ENCODE measurements at places on chromosomes 3 and 15.

GRCh38 chr3:128073807-128074206, 21.6 kb downstream of the SEC61A1 start:
- DNase-seq = no peak

DNA sequence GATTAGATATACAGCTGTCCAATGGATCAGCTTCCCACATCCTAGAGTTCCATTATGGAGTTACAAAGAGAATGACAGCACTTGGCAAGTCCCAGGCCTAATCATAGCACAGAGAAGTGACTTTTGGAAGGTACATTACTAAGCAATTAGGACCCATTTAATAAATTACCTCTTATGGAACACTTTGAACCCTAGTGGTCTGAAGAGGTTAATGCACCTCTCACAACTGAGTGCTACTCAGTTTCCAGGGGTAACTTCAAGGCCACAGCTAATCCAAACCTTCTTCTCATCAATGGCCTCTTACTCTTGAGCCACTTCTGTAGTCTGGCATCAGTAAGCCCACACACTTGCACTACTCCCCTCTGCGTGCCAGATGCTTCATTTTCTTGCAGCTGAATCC, 34.9 kb upstream of the MEIS2 start:
- DNase-seq = no peak

- no peak for DNase-seq
Measured at GRCh38 chr15:70474471-70475406, 288.6 kb downstream of the UACA start.

DNA sequence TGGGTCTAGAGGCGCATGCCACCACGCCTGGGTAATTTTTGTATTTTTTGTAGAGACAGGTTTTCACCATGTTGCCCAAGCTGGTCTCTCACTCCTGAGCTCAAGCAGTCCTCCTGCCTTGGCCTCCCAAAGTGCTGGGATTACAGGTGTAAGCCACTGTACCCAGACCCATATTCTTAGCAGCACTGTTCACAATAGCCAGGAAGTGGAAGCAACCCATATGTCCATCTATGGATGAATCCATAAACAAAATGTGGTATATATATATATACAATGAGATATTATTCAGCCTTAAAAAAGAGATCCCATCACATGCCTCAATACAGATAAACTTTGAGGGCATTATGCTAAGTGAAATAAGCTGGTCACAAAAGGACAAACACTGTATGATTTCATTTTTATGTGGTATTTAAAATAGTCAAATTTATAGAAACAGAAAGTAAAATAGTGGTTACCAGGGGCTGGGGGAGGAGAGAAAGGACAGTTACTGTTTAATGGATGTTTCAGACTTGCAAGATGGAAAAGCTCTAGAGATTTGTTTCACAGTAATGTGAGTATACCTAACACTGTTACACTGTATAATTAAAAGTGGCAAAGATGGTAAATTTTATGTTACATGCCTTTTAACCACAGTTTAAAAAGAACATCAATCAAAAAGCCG, 35.7 kb upstream of the GRAMD1C start:
- no peak for DNase-seq

DNA sequence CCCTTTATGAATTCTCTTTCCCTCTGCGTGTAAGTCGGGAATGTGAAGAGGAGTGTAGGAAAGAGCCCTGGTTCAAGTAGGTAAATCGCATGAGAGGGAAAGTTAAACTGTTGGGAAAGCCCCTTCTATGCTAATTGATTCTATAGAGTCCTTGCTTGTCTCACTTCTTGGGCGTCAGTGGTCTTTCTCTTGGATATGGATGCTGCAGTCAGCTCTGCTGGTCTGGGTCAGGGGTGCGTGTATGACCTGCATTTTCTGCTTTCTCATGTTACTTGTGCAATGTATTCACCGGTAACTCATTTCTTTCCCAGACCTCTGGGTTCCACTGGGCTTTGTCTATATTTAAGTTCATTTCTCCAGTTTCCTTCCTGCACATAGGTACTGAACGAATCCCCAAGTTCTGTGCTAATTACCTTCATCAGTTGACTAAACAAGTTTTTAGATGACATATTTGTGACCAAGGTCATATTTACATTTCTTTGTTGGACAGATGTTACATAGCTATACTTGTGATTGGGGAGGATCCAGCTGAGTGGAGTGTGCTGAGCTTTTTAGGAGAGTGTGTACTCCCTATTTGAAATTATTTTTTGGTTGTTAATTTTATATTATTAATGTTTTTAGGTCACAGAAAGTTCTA, 1.4 kb downstream of the SETD5 start:
- peak; percentile 38 for DNase-seq

DNA sequence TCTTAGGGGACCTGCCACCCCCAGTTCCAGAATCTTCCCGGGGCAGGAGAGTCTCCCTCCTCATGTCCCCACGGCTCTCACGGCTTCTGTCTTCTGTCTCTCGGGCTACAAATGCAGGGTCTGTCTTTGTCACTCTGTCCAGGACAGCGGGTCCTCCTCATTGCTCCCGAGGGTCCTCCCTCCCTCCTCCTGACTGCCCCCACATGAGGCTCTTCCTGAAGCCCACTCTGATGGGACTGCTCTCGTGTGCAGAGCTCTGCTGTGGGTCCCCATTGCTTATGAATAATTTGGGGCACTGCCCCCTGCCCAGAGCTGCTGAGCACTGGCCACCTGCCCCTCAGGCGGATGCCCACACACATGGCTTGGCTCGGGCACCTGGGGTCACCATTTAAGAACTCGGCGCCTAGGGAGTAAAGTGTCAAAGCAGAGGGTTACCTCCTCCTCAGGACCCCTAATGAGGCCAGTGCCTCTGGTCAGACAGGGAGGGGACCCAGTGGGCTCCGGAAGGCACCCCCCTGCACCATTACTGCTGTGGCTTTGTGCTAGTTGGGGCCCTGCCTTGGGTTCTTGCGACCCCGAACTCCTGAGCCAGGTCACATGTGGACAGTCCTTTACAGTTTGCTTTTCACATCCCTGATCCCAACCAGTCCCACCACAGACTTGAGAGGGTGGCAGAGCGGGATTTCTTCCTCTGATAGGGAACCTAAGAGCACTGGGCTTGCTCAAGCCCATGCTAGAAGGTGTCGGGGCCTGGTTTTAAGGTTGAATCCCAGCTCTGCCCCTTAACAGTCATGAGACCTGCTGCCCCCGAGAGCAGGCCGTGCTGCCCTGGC, 22.1 kb downstream of the HDAC11 start:
- no peak for DNase-seq
